ENCODE measurements at places on chromosomes 16 and 17.

DNA sequence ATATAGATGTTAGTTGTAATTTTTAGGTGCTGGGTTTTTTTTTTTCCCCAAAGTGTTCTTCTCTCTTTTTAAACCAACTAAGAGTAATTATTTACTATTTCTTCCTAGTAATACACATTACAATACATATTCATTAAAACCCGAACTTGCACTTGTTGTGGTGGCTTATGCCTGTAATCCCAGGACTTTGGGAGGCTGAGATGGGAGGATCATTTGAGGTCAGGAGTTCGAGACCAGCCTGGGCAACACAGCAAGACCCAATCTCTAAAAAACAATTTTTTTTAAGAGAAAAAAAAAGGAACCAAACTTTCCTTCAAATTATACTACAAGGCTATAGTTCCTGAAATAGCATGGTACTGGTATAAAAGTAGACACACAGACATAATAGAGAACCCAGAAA, 3.8 kb downstream of the EFCAB5 start:
- DNase-seq: no peak

- DNase-seq: no peak
Observed at GRCh38 chr16:14354561-14355351, 275.3 kb downstream of the PARN start.

DNA sequence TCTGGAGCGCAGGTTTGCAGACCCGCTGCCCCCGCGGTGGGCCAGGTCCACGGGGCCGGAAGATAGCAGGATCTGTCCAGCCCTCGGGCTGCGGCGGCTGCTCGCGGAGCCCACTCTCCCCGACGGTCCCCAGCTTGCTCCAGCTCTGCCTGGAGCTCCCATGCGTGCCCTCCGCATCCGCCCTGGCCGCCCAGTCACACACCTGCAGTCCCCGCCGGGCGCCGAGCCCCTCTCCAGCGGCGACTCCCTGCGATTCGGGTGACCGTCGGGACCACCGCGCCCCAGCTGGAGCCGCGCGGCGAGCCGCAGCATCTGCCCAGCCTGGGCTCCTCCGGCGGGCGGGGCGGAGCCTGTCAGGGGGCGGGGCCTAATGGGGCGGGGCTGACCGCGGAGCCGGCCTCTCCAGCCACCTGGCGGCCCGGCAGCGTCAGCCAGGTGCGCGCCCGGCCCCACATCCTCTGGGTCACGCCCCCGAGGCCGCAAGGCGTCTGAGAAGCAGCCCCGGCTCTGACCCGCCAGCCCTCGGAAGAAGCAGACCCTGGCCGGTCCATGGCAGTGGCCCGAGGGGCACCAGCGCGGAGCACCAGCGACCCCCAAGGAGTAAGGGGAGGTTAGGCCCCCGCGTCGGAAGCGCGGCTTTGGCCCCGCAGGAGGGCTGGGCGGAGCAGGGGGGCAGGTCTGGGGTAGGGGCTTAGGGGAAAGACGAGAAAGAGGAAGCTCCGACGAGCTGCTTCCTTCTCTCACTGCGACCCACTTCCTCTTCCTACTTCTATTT, at the start of gene PIK3R5:
Gene PIK3R5, minus strand, starts transcription at position 314 of the 775 bp plus-strand sequence. CDS start 54,213 bp downstream, outside the sequence.
- no peak for DNase-seq

DNA sequence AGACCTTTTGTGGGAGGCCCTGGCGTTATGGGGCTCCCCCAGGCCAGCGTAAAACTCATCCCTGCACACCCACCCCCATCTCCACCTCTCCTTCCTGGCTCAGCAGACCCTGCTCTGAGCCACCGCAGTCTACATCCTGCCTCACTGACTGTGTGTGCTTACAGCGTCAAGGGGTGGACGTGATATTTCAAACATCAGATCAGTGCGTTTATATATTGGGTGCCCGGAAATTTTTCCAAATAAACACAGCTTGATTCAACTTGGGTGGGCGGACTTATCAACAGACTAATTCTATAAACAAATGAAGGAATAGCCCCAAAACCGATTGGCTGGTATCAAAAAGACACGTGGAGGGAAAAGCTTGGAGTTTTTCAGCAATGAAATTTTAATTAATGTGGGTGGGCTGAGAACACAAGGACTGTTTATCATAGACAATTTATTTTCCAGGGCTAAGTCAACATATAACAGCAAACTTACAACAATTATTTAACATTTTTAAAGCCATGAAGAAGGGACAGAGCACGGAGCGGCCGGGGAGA, at the start of gene FOXL1:
Gene FOXL1, plus strand, starts transcription at position 489 of the 539 bp plus-strand sequence. CDS start 175 bp downstream, outside the sequence.
- DNase-seq: no peak

- no peak for DNase-seq
Observed at GRCh38 chr16:30110661-30111060, 2.7 kb downstream of the GDPD3 start.

DNA sequence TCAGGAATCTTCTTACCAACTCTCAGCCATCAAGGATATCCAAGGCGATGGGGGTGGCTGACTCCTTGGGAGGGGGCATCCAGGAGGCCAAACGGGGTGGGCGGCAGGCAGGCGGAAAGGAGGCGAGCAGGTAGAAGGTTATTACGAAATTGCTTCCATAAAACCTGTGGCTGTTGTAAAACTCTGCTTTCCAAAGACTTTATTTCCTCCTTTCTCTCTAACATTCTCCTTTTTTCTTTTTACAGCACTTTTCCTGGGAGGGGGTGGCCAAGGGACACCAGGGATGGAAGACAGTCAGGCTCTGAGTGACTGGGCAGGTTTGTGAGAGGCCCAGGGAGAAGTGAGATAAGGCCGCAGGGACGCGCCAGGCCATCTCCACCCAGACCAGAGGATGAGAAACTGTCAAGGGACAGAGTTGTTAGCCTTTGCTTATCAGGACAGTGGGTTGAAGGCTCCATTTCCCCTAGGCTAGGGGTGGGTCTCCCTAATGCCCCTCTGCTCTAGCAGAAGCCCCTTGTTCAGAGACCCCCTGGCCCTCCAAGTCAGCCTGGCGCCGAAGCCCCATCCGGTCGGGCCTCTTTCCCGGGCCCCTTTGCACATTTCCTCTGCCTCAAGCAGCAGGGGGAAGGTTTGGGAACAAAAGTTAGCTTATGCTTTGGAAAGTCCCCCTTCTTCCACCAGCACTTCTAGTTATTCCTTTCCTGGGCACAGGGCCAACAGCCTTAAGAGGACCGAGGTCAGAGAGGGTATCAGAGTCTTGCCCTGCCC, 5.0 kb upstream of the HOXB9 start:
- DNase-seq: no peak

DNA sequence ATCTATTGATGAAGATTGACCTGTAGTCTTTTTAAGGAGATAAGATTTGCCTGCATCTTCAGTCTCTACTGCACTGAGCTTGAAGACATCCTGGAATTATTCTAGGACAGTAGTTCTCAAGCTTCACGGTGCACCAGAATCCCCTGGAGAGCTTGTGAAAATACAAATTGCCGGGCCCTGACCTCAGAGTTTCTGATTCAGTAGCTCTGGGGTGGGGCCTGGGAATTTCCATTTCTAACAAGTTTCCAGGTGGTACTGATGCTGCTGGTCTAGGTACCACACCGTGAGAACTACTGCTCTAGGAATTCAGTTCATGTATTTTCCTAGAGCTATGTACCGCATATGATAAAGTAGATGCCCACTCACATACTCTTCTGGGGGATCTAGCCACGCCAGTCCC, 246.1 kb downstream of the HS3ST3B1 start:
- DNase-seq: no peak

DNA sequence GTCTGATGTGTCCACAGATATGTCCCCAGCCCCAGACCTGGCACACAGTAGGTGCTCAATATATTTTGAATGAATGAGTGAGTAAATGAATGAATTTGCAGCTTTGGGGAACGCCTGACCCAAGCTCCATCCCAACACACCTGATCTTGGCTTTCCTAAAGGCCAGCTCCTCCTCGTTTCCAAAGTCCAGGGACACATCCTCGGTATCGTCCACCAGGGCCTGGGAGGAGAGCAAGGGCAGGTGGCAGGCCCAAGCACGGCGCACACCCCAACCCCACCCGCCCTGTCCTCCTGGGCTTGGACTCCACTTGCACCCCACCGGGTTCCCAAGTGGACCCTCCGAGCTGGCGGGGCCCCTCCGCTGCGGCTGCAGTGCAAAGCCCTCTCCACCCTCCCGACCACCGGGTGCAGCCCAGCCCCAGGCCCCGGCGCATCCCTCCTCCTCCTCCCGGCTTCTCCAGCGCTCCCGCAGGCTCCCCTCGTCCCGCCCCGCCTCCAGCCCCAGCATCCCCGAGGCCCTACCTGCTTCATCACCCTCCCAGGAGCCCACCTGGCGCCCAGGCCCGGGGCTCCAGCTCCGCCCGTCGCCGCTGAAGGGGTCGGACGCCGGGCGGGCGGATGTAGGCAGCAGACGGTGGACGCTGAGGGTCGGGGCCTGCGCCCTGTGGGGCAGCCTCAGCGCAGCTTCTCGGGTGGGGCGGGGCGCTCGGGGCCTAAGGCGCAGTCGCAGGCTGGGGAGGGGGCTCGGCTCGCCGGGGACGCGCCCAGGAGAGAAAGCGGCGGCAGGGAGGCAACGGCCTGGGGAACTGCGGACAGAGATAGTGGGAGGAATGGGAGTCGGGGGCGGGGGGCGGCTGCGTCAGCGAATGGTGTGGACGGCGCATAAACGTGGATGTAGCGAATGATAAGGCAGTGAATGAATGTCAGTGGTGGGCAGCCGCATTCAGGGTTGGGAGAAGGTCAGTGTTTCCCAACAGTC, at the start of gene TVP23A:
Gene TVP23A, minus strand, starts transcription at position 832 of the 979 bp plus-strand sequence. Its CDS starts 301 bp downstream, at position 531.
- no peak for DNase-seq

DNA sequence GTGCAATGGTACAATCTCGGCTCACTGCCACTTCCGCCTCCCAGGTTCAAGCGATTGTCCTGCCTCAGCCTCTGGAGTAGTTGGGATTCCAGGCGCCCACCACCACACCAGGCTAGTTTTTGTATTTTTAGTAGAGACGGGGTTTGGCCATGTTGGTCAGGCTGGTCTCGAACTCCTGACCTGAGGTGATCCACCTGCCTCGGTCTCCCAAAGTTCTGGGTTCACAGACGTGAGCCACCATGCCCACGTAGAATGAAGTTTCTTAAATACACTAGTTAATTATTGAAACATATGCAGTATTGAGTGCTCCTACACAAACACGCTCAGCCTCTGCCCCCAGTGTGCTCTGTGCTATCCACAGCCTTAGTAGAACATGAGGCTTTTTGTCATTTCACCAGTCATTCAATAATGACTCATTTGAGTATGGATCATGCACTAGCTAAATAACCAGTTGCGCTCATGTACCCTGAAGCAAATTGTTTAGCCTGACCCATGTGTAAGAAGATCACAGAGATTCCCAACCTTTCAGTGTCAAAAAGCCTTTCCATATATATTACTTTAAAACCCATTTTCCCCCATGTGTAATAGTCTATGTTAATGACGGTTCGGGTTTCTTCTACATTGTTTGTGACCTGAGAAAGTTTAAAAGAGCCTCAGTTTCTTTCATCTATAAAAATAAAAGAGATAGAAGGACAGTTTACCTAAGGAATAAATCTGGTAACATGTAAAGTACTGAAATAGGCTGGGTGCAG, 49.7 kb downstream of the TUBD1 start:
- DNase-seq: no peak

DNA sequence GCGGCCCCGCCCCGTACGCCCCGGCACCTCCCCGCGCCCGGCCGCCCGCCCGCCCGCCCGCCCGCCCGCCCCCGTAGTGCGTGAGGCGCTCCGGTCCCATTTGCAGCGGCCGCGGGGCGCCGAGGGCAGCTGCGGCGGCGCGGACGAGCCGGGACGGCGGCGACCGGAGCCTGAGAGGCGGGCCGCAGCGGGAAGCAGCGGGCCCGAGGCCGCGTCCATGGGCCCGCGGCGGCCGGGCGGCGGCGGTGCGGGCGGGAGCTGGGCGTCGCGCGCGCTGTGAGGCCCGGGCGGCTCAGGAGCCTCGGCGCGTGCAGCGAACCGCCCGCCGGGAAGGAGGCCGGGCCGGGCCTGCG, at the start of gene MPRIP:
Gene MPRIP, plus strand, starts transcription at position 74 of the 353 bp plus-strand sequence. CDS start 392 bp downstream, outside the sequence.
- DNase-seq: no peak

DNA sequence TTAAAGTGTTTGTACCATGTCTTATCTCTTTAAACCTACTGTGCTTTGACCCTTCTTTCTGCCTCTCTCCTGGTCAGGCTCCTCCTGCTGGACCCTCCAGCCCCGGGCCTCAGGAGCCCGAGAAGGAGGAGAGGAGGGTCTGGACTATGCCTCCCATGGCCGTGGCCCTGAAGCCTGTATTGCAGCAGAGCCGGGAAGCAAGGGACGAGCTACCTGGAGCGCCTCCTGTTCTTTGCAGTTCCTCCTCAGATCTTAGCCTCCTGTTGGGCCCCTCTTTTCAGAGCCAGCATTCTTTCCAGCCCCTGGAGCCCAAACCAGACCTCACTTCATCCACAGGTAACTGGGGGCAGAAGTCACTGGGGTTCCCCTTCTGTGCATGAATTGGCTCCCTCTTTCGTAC, 13.6 kb downstream of the CNTROB start:
- DNase-seq: no peak

DNA sequence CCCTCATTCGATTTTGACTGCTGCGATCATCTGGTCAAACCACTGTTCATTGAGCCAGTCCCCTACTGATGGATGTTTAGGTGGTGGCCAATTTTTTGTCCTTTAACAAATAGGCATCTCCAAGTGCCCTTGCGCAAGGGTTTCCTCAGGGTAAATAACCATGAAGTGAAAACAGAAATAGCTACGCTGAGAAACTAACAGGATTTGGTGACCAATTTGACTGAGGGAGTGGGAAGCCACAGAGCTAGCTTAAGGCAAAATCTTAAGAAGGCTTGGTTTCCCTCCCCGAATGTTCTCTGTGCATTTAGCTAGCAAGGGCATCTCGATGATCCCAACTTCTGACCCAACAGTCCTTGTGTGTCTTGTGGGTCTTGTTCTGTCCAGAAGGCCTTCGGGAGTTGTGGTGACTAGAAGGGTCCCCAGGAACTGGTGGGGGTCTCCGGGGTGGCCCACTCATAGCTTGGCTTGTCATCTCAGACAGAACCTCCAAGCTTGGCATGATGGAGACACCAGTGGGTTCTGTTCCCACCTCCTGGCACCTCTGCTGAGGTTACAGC, 117.2 kb downstream of the SOCS1 start:
- no peak for DNase-seq

- DNase-seq: no peak
Observed at GRCh38 chr16:55091213-55091870, 160.7 kb downstream of the IRX5 start.

DNA sequence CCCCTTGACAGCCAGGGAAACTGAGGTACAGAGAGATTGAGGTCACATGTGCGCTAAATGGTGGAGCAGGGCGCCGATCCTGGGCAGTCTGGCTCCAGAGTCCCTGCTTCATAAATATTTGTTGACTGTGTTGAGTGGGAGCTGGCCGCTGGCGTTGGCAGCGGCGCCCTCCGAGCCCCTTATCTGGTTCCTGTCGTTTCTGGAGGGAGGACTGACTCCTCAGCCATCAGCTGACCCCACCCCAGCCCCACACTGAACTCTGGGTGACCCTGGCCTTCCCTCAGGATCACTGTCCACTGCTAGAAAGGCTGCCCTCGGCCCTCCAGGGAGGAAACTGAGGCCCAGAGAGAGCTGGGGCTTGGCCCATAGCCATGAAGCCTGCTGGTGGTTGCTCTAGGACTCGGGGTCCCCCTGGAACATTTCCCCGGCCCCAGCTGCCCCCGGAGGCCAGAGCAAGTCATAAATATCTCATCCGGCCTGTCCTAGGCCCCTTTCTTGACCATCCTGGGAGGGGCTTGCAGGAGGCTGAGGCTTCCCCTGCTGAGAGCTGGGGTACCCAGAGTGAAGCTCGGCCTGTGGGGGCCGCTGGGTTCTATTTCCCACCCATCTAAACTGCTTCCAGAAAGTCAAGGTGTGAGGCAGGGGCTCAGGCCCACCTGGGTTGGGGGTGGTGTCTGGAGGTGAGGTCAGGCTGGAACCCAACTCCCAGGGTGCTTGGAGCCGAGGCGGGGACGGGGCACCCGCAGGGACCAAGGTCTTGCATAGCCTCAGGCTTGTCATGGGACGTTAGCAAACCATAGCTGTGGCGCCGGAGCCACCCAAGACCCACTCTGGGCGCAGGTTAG, 51.7 kb upstream of the GSE1 start:
- DNase-seq: no peak

- no peak for DNase-seq
Observed at GRCh38 chr16:84774810-84775209, 45.0 kb upstream of the CRISPLD2 start.

All from NCI-H2081 treated with DMSO at 0.1 percent for 48 hours (cell line).